Naive thymus-derived CD8-positive, alpha-beta T cell (primary cell): ENCODE measurements at places on chromosomes 3 and 15. TPM values are rescaled to one million over a fixed set of nuclear protein-coding genes. Genes with fewer than 3 reads are reported as not detected.

PLD1 gene
- not detected for polyA plus RNA-seq

DNA sequence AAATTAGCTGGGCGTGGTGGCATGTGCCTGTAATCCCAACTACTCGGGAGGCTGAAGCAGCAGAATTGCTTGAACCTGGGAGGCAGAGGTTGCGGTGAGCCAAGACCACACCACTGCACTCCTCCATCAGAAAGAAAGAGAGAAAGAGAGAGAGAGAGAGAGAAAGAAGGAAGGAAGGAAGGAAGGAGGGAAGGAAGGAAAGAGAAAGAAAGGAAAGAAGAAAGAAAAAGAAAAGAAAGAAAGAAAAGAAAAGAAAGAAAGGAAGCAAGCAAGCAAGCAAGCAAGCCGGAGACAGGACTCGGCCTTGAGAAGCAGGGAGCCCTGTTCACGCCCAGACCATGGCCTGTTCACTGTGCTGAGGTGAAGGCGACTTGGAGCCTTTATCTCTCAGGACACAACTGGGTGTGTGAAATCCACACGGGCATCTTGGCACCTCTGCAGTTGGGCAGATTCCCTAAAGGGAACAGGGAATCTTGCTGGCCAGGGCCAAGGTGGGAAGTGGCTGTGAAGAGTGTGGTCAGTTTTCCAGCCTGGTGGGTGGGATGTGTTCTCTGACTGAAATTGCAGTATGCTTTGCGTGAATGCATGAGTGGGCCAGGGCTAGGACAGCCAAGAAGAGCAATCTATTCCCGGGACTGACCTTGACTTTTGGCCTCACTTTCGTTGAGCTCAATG lies 90.3 kb downstream of the CORO2B start:
- no peak for DNase-seq

- no peak for DNase-seq
Observed at GRCh38 chr3:42535981-42536784, 33.7 kb downstream of the VIPR1 start.

DNA sequence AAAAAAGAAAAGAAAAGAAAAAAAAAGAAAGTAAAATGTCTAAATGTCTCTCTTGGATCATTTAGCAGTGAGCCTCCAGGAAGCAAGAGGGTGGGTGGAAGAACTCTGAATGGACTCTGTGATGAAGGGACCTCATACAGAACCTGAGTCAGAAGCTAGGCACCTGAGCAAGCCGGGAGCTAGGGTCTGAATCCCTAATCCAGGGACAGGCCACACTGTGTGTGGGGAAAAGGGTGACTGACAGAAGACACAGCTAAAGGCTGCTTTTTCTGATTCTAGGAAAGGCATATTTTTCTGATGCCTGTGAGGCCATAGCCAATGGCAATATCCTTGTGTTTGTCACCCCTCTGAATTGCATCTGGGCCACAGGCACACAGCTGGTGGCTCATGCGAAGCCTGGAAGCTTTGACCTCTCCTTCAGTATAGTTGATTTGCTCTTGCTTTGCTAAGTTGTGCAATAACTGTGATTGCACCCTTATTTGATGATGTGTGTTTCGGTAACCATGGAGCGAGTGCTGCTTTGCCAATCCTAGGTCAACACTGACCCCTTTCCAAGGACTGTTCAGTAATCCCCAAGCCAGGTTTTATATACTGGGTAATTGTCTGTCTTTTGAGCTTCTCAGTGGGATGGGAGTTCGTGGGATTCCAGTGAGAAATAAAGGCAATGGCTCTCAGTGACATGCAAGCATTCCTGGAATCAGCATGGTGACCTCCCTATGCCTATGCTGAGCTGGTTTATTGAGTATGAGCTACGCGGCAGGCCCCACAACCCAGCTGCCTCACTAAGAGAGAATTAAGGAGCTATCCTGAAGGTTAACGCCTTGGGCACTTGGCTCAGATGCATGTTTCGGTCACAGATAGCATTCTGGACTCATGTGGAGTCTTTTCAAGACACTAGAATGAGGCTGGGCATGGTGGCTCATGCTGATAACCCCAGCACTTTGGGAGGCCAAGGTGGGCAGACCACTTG lies 49.0 kb upstream of the OSBPL11 start:
- no peak for DNase-seq

GRCh38 chr15:32941823-32942222 lies 224.0 kb downstream of the GREM1 start:
- DNase-seq, result no peak

DNA sequence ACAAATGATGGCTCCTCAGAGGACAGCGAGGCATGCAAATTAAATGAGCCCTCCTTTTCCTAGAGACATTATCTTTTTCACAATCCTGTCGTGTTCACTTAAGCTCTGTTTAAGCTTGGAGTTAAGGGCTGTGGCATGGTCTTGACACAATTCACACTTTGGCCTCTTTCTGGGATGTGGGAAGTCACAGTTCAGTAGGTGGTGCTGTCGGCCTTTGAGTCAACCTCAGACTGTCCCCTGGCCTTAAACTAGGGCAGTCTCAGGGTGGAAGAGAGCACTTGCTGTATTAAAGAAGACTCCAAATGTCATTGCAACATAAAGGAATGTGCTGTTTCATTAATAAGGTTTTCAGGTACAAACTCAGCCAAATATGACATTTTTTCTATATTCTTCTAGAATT lies 351.0 kb downstream of the MCTP2 start:
- no peak for DNase-seq

- DNase-seq, result no peak
Observed at GRCh38 chr3:114571363-114571762, 277.5 kb downstream of the TIGIT start.

FGF7 gene
- 0.02 TPM for polyA plus RNA-seq

DNA sequence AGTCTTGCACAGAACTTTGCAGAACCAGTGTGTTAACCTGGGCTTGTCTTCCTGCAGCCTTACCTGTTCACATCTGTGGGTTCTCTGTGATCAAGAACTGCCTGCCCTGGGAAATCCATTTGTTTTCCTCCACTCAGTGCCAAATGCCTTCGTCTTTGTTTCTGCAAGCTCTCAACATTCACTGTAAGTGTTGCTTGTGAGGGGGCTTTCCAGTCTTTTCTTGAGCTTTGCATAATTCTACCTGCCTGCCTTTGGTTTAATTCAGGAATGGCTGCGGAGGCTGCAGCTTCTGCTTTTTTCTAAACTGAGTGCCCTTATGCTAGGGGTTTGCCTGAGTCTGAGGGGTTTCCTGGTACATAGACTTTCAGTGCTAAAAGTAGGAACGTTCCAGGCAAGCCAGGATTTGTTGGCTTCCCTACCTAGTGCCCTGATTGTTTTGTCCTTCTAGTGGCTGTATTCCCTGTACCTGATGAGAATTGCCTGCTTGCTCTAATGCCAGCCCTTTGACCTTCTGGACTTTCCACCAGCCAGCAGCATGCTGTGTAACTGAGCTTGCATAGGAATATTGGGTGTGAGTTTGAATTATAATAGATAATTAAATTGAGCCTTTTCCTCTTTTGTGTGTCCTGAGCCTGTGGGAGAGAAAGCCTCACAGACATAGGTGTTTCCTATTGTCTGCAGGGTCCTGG lies 96.6 kb upstream of the CLSTN2 start:
- DNase-seq, result no peak
